ENCODE measurements at places on chromosomes 11 and 22. TPM values are rescaled to one million over a fixed set of nuclear protein-coding genes. Genes with fewer than 3 reads are reported as not detected.

DEPDC7 gene
- total RNA-seq: 1.6 TPM

SAA2 gene
- 0.63 TPM for total RNA-seq

KRTAP5-11 gene
- not detected for total RNA-seq

OR2AG1 gene
- total RNA-seq: not detected

RIC3 gene
- 27.5 TPM for total RNA-seq

MMP7 gene
- total RNA-seq: 0.31 TPM

PES1 gene
- total RNA-seq: 21.8 TPM

KCTD17 gene
- total RNA-seq: 10.0 TPM

Measured in mononuclear cell (primary cell).